ENCODE measurements at places on chromosomes 6 and 20. TPM values are rescaled to one million over a fixed set of nuclear protein-coding genes. Genes with fewer than 3 reads are reported as not detected.

The ME1 gene
- 8.4 TPM for total RNA-seq

GRCh38 chr6:39063526-39063925 lies 14.9 kb downstream of the GLP1R start:
- H3K4me1 ChIP-seq: no peaks in the 10 kb centered on the region
- no peak for DNase-seq
- H3K36me3 ChIP-seq: no peaks in the 10 kb centered on the region
- no peak overlapping the region for H3K4me3 ChIP-seq
- no peak overlapping the region for H3K27ac ChIP-seq

DNA sequence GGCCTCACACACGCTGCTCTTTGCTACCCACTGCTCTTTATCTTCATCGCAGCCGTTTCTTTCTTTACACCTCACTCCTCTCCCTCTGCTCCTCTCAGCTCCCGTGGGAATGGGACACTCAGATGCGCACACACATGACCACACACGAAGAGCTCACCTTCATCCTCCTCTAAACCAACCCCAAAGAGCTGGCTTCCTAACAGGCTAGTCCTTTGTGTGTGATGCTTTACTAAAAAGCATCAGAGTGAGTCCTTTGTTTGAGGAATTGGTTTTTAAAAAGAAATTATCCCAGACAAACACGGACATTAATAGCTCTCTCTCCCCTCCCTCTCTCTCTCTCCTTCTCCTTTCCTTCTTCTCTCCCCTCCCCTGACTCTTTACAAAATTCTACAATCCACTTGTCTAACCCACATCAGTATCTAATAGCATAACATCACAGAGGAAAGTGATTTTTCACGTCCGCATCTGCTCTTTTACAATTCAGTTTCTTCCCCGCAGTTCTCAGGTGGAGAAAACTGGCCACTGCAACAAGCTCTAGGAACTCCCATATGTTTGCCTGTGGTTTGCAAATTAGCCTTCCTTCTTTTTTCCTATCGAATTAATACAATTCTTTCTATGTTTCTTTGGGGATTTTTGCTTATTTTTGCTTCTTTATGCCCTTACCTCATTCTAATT lies 306.8 kb upstream of the CNR1 start:
- H3K27ac ChIP-seq: no peak overlapping the region
- no peaks in the 10 kb centered on the region for H3K4me1 ChIP-seq
- H3K27me3 ChIP-seq: no peaks in the 10 kb centered on the region
- no peak for DNase-seq

- no peaks in the 10 kb centered on the region for H3K4me1 ChIP-seq
- H3K27me3 ChIP-seq: no peaks in the 10 kb centered on the region
- no peaks in the 10 kb centered on the region for H3K36me3 ChIP-seq
- DNase-seq: no peak
- no peak overlapping the region for H3K27ac ChIP-seq
Measured at GRCh38 chr6:22110061-22110460, 186.8 kb downstream of the PRL start.

- DNase-seq: no peak
- H3K27me3 ChIP-seq: no peaks in the 10 kb centered on the region
- no peaks in the 10 kb centered on the region for H3K36me3 ChIP-seq
Measured at GRCh38 chr6:25449774-25450173, 170.6 kb downstream of the CARMIL1 start.
